ENCODE measurements at places on chromosomes 6 and 20.

DNA sequence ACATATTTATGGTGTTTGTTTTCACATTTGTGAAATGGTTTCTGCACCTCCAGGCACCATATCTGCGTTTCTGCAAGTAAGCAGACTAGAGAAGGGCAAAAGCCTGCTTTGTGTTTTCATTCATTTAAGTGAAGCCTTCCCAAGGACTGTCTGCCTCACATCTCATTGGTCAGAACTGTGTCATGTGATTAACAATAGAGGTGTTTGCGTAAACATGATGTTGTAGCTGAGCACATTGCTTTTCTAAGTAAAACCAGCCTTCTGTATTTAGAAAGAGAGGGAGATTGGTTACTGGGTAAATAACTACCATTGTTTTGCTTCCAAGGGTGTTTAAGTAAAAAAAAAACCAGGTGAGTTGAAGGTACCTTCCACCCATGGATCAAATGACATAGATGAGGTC is 39.7 kb downstream of the SH3BGRL2 start:
- no peak for DNase-seq

GRCh38 chr6:26211963-26212362 is 124.7 kb downstream of the HFE start:
- peak; percentile 55 for DNase-seq

- no peak for DNase-seq
These were observed 195.3 kb downstream of the SLC24A3 start for GRCh38 chr20:19407736-19408135.

DNA sequence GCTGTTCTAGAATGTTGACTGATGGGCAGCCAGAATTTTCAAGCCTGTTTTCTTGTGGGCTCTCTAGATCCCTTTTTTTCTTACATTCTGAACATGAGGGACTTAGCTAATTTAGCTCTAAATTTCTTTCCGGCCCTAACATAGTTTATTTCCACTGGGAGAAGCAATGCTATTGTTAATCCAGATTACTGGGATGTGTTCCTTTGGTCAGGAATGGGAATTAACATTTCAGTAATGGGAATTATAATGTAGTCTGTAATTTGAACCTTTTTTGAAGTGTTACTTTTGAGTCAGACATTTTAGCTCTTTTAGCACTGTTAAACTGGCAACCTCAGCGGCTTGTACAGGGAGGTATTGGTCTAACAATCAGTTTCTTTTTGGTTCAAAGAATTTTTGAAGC is 7.5 kb downstream of the ZFAND3 start:
- DNase-seq, result no peak

DNA sequence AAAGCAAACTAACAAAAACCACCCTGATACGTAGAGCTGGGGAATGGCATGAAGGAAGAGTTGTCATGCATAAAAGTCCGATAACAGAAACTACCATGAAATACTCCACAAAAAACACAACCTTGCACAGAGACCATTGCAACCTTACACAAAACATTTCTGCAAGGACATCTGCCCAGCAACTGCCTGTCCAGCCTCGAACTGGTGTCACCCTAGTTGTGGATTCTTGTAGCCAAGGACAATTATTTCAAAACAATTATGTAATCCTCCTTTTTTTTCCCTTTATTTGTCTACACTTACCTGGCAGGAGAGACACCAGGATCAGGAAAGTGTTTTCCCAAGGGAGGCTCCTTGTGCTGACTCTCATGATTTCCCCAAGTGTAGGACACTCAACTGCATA is 232.5 kb upstream of the SYNDIG1 start:
- DNase-seq, result no peak

GRCh38 chr20:43533060-43533459 is 25.6 kb downstream of the L3MBTL1 start:
- DNase-seq, result no peak

GRCh38 chr6:31154436-31154835 is 3.2 kb downstream of the CCHCR1 start:
- no peak for DNase-seq

- DNase-seq, result no peak
These were observed 294.2 kb downstream of the FOXC1 start for GRCh38 chr6:1903780-1904465.

GRCh38 chr6:155461556-155461955 is 5.9 kb upstream of the NOX3 start:
- DNase-seq, result no peak

DNA sequence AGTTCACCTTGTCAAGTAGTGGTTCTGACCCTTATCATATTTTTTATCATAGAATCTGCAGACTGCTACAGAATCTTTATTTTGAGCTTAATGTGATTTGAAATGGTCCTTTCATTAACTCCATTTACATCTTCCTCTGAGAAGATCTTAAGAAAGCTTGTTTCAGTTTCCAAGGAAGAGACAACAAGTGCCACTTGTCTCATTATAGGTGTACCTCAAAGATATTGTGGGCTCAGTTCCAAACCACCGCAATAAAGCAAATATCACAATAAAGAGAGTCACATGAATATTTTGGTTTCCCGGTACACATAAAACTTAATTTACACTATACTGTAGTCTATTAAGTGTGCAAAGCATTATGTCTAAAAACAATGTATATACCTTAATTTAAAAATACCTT is 66.4 kb upstream of the ATXN1 start:
- no peak for DNase-seq

DNA sequence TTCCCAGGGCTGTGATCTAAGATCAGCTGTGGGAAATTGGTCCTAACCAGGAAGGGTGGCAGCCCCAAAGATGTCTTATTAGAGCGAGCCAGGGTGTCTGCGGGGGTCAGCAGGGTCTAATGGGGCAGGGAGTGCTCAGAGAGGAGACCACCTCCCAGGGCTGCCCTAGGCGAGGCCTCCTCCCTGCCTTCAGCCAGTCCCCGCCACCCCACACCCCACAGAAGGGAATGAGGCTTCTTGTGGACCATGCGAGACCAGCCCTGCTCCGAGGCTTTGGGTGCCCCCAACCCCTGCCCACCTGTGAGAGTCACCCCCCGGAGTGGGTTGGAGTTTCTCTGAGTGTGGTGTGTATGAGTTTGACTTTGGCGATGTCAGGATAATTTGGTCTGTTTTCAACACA is 37.8 kb downstream of the SYNJ2 start:
- no peak for DNase-seq

- DNase-seq, result peak; percentile 76
These were observed 7.4 kb upstream of the INSM1 start for GRCh38 chr20:20360464-20360863.

DNA sequence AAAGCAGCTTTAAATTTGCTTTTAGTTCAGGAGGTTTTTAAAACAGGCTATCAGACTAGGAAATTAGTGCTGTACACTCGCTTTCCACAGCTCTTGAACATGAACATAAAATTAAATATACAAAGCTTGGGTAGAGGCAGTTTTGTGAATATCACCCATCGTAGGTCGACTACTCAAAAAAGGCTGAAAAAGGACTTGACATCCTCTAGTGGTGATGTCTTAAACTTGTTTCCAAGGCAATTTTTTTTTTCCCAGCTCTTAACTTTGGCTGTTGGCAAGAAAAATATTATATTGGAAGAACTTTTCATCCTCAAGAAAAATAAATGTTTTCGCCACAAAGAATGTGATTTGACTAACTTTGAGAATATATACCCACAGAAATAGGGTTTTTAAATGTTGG is 2.9 kb downstream of the MAP7 start:
- peak; percentile 34 for DNase-seq

GRCh38 chr6:116370760-116371119 is at the start of gene DSE:
TSS of gene DSE (plus strand) at chr6:116370947. CDS start at chr6:116399251, 28,304 bp downstream.
- peak; percentile 15 for DNase-seq
